ENCODE measurements at places on chromosomes 12 and 14.

- no peak for DNase-seq
Observed at GRCh38 chr12:76874491-76875190, 4.2 kb downstream of the CSRP2 start.

- DNase-seq: no peak
Observed at GRCh38 chr12:33560653-33561208, 121.1 kb upstream of the SYT10 start.

DNA sequence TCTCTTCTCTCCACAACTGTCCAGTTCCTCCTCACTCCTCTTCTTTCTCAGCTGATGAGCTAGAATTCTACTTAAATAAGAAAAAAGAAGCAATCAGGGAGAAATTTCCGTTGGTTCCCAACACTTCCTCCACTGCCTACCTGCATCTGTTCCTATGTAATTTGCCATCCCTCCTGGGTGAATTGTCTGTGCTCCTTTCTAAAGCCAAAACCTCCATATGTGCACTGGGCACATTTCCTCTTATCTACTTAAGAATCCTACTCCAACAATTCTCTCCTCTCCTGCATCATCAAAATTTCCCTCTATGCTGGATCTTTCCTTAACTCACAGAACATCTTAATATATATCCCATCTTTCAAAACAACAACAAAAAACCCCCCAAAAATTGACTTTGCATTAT is 35.2 kb downstream of the GPR65 start:
- no peak for DNase-seq

GRCh38 chr14:59634617-59635016 is 58.0 kb upstream of the CCDC175 start:
- no peak for DNase-seq

- peak; percentile 34 for DNase-seq
Observed at GRCh38 chr12:22529281-22530060, 14.9 kb downstream of the C2CD5 start.

- DNase-seq: peak; percentile 14
Observed at GRCh38 chr12:49959685-49960473, 1.8 kb upstream of the AQP5 start.

GRCh38 chr14:101707863-101708620 is 53.5 kb upstream of the PPP2R5C start:
- DNase-seq: no peak

Measured in NCI-H1436 (cell line).